ENCODE measurements at places on chromosomes 16 and 17.
A peak's percentile ranks its signal among the peaks of the same experiment; 100 is the strongest.

DNA sequence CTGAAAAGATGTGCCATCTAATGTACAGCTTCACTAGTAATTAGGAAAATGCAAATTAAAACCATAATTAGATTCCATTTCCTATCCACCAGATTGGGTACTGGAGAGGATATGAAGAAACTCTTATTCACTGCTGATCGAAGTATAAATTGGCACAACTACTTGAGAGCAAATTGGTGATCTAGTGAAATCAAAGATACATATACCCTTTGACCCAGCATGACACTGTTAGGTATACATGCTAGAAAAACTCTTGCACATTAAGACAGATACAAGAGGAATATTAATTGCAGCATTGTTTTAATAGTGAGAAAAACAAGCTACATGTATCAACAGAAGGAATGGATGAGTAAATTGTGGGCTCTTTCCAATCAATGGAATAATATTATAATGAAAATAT, 48.8 kb downstream of the BRIP1 start:
- no peak for DNase-seq

GRCh38 chr16:54815177-54815576, 115.5 kb upstream of the IRX5 start:
- no peak for DNase-seq

DNA sequence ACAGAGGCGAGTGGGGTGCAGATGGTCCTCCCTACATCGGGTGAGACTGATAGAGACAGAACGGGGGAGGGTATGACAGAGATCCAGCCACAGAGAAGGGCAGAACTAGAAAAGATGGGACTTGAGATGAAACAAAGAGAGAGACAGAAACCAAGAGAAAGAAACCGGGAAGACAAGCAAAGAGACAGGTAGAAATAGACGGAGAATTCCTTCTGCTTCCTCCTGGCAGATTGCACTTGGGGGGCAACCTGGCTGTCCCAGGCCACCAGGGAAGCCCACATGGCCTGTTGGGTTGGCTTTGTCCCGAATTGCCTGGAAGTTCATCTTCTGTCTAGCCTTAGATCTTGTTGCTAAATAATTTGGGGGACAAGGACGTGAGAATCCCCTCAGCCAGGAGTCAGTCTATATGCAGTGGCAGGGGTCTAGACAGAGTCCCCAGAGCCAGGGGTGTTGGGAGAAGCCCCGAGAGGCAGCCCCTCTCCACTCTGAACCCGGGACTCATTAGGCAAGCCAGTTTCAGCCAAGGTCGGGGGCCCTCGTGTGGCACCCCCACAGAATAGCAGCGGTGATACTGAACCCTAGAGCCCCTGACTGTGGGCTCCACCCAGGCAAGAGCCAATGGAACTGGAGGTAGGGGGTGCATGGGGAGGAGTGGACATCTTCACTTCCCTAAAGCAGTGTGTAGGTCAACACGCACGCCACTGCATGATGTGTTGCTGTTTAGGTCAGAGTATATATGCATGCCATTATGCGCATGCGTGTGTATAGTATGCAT, 627 bp upstream of the TSPOAP1 start:
- DNase-seq, result peak; percentile 84

- DNase-seq, result no peak
Measured at GRCh38 chr16:89982318-89982717, 33.8 kb downstream of the DEF8 start.

Measured in CD4-positive, alpha-beta T cell treated with Interleukin-4 for 1 hour (primary cell).